ENCODE measurements at places on chromosomes 16 and 17.

DNA sequence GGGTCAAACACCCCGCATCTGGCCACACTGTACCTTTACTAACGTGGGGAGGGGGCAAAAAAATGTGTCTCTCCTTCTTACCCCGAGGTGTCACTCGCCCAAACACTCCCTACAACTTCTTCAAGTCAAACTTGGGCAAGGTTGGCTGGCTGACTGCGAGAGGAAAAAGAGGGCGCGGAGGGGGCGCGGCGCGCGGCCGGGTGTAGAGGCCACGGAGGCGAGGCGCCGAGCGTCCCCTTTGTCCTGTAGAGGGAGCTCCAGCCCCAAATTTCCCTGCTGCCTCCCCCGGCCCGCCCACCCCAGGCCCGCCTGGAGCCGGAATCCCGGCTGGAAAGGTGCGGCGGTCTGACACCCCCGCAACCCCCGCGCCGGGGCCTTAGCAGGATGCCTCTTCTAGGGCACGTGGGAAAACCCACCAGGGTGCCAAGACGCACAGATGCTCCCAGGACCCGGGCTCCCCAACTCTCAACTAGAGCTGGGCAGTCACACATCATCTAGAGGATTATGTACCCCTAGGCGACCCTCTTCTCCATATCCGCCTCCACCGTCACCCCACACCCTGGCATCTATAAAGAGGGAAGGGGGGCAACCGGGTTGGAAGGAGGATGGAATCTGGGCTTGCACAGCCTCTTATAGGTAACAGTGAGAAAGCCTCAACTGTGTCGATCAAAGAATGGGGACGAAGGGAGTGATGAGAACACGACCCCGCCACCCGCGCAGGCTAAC lies 4.2 kb downstream of the IRX3 start:
- no peak for DNase-seq

- no peak for DNase-seq
Measured at GRCh38 chr17:39487946-39488345, 26.7 kb downstream of the CDK12 start.

DNA sequence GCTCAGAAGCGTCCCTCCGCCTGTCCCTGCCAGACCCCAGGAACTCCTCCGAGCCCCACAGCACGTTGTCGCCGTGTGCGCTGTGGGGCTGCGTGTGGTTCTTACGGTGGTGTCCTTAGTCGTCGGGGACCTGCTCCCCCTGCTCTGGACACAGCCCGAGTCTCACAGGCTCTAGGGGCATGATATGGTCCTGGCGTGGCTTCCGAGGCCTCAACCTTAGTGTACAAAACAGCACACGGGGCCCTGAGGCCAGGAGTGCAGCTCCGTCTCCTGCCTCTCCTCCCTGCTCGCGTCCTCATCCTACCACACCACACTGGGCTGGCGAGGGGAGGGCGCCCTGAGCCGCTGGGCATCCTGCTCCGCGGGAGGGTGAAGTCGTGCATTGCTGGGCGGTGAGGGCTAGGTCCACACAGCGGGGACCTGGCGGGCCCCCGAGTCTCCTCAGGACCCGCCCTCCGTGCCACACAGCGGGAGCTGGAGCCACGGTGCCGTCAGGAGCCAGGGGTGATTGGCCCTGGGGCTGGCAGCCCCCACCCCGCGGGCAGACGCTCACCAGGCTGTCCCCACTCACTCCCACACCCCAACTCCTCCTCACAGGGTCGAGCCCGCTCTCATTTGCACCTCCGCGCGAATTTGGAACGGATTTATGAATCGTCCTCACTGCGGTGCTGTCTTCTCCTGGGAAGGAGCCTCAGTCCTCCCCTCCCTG lies 1.2 kb upstream of the MAFG start:
- no peak for DNase-seq

DNA sequence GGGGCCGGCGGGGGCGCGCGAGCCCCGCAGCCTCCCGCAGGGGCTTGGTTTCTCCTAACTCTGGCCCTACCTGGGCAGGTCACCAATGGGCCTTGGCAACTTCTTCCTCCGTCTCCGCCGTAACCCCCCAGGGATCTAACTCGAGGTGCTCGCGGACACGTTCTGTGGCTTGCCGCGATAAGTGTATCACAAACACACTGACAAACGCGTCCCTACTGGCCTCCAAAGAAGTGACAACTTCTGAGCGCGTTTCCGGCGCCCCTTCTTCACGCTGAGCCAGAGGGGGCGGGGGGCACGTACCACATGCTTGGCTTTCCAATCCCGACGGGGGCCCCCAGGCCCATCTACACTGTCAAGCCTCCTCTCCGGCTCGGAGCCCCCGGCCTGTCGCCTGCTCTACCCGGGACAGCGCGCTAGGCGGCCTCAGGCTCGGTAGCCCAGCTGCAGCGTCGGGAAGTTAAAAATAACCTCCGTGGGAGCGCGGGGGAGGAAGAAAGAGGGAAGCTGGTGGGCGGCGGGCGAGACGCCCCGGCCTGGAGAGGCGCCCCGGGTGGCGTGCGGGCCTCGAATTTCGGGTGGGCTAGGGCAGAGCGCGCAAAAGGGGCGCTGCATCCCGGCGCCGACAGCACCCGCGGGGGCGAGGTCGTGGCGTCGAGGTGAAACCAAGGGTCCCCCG lies 725 bp upstream of the SPHK1 start:
- no peak for DNase-seq

GRCh38 chr16:89957216-89957785 lies 8.7 kb downstream of the DEF8 start:
- no peak for DNase-seq

DNA sequence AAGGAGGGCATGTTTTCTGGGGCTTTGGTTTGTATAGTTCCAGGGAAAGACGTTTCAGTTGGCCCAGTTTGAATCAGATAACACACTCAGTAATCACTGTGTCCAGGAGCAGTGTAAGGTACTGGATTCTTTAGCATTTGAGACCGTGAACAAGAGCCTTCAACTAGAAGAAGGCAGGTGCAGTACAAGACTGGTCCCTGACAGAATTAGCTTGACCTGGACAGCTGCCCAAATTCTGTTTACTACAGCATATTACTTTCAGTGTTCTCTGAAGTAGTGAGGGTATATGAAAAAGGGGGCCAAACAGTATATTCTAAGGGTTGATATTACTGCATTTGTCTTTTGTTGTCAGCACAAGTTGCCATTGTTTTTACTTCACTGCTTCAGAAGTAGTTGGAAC lies 81.3 kb downstream of the COX10 start:
- DNase-seq, result no peak

DNA sequence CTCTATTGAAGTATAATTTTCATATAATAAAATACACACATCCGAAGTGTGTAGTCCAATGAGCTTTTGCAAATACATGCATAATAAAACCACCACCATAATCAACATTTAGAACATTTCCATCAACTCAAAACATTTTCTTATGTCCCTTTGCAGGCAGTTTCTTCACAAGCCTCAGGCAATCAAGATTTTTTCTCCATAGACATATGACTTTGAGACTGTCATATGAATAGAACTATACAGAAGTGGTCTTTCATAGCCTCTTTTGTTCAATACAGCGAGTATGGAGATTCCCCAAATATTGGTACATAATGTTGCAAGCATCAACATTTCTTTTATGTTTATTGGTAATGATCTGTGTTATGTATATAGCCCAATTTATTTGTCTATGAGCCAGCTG lies 983.2 kb downstream of the CDH11 start:
- DNase-seq, result no peak

GRCh38 chr17:8914554-8914953 lies 47.1 kb upstream of the PIK3R6 start:
- no peak for DNase-seq

DNA sequence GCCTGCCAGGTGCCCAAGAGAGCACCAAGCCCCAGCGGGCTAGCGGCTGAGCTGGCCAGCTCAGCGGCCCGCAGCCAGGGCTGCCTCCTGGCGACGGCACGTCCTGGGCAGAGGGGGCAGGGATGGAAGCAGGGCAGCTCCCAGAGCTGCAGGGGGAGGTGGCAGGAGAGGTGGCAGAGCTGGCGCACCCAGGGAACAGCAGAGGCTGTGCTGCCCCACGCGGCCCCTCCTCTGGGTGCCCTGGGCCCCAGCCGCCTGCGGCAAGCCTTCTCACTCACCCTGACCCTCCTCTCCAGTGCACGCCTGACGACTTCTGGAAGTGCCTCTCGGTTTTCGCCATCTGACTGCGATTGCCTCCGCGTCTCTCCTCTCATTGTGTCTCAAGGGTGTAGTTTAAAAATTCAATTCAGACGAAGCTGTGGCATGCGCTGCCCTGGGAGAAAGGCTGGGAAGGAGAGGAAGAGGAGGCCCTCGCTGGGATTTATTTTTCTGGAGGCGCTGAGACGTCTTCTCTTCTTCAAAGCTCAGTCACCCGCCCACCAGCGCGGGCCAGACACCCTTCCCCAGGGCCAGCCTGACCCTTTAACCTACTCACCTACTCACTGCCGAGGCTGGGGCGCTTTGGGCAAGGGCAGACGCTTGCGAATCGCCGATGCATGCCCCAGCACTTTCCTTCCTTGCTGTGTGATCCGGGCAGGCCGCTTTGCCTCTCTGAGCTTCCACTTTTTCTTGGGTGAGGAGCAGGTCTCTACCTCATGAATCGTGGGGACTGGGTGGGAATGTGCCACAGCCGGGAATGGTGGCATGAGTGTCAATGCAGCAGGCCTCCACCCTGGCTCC lies 24.9 kb downstream of the GSE1 start:
- DNase-seq, result no peak

DNA sequence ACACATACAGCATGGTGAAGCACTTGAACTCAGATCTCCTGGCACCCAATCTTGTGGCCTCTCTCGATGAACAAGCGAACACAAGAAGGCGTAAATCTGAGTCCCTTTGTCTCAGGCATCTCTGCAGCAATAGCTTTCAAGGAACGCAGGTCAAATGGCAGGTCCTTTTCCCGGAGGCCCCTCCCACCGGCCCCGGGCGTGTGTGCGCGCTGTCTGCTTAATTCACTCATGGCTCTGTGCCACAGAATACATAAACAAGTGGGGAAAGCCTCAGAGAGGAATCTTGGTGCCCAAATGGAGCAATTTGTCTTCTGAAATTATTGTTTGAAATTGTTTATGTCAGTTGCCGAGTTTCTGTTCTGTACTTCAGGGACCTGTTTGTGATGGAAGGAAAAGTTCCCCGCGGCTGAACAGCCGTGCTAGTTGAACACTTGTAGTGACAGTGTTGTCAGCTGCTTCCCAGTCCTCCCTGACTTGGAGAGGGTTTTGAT lies 14.8 kb downstream of the MYOCD start:
- DNase-seq, result no peak

DNA sequence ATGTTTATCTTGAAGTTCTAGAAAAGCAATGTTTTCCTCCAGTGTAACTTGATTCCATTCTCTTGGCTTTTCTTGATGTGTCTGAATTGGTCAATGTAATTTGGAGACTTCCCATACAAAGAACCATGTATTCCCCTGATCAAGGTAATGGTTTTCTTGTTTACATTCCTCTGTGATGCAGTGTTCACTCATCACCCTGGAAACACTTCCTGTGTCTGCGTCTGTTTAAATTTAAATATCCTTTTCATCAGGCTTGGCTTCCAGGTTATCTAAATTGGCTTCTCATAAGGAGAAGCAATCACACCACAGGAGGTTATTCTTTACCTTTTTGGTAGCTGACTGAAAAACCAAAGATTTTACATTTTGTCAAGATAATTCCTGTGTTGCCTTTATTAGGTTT lies 237.3 kb upstream of the WSCD1 start:
- no peak for DNase-seq

DNA sequence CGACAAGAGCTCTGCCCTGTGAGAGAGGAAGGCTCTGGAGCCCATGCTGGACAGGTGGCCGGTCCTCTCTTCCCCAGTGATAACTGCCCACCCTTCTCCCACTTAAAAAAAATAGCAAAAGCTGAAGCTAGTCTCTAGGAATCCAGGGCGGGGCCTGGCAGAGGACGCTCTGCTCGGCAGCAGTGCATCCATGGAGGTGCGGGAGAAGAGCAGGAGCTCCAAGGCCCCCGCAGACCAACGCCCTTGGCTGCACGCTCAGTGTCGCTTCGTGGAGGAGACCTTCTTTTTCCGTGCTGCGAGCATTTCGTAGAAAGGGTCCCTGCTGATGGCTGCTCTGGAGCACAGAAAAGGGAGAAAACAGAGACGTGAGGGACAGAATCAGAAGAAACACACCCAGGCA lies 98.6 kb upstream of the DNAH17 start:
- DNase-seq, result no peak

DNA sequence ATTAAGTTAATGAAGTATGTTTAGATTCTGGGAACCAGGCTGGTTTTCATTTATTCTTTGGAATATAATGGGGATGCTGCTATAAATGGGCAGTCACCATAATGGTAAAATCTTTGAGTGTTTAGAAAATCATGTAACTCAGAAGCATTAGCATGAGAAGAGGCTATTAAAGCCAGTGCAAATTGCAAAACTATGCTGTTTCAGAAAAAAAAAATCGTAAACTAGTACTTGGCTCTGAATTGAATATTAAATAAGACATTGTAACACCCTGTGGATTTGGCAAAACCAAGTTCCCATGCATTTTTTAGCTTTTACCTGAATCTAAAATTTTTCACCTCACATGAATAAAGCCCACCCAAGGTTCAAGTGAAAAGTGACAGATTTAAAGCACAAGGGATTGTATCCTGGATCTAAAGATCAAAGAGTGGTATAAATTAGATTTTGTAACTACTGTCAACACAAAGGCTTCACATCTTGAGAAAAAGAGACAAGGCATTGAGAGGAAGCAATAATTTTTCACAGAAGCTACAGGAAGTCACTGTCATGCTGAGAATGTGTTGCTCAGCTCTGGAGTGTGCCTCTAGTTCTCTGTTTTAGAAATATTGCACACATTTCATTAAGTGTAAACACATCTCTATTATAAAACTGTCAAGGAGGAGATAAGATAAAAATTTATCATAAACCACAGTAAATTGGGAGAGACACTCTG lies 142.2 kb downstream of the ABCA8 start:
- no peak for DNase-seq

DNA sequence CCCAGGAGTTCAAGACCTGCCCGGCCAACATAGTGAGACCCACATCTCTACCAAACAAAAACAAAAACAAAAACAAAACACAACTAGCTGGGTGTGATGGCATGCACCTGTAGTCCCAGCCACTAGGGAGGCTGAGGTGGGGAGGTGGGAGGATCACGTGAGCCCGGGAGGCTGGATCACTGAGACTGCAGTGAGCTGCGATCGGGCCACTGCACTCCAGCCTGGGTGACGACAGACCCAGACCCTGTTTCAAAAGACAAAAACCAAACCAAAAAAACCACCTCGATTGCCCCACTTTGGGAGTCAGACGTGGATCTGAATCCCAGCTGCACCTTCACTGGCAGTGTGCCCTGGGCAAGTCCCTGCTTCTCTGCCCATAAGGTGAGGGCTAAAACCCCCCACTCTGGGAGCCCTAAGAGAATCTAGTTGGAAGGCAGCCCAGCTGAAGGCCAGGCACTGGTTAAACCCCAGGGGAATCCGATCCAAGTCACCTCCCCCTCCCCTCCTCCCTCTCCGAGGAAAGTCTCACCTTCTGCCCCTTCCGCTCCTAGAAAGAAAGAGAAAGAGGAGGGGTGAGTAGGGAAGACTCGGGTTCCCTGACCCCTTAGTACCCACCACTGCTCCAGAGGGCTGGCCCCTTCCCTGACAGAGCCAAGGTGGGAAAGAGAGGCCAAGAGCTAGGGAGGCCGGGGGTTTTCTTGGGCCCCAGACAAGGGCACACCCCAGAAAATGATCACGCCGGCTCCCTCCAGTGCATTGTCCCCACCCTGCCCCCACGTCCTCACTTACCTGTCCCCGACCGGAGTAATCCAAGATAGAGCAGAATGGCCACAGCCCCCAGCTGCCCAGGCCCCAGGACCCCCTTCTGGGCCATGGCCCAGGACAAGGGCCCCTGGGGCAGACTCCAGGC lies 647 bp downstream of the PRSS8 start:
- DNase-seq, result no peak

- DNase-seq, result peak; percentile 52
Measured at GRCh38 chr16:89909777-89910716, 8.6 kb upstream of the MC1R start.

GRCh38 chr16:67462279-67462655 lies 18.7 kb downstream of the ATP6V0D1 start:
- DNase-seq, result no peak
